GM04504 (cell line): ENCODE measurements at places on chromosomes 6 and 20.

DNA sequence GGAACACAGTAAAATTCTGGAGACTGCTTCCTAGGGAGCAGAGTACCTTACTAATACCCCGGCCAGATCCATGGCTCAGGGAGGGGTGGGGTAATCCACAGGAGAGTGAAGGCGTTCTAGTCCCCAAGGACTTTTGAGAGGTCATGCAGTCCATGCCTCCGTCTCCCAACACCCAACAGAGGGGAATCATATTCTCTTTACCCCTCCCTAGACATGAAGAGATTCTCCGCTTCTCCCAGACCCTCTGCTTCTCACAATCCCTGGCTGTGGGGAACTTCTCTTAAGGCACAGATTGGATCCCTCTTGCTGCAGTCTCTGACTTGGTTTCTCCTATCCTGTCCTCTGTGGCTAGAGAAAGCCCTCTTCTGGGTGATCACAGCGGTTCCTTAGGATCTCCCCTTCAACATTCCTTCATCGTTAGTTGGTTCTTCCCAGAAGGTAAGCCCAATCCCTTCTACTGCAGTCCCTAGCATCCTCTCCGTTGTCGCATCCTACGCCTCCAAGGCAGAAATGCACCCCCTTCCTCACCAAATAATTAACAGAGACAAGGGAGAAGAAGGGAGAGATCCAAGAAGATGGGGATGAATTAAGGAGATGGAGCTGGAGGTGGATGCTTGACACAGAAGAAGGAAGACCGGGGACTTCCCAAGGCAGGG is 562 bp downstream of the GGT7 start:
- DNase-seq: no peak

DNA sequence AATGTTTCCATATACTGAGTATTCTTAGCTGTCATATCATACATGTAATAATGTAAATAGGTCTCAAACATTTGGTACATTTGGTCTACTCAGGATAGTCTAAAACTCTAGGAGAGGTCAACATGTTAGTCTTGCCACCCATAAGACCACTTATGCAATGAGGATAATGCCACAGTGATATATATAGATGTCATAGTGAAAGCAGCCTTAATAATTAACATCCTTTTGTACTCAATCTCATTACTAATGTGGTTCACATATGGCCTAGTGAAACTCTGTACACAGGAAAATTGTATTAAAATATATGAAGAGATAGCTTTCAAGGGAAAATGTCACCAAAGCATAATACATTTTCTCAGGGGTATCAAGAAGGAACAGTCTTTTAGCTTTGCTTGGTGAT is 577.9 kb downstream of the TFAP2B start:
- DNase-seq: no peak

DNA sequence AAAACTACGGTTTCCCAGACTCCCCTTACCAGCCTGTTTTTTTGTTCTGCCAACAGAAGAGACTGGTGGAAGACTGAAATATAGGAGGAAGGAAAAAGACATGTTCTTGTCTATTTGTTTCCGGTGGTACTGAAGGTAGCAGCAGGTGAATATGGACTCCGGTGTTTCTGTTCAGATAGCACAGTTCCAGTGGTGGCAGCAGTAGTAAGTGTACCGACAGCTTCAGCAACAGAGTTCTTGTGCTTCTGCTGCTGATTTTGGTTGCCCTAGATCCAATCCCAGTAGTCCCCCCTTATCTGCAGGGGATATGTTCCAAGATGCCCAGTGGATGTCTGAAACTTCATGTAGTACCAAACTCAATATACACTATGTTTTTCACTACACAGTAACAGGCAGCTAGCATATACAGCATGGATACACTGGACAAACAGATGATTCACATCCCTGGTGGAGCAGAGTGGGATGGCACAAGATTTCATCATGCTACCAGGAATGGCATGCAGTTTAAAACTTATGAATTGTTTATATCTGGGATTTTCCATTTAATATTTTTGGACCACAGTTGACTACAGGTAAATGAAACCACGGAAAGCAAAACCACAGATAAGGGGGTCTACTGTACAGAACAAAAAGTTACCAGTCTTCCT is 301.8 kb downstream of the BTBD9 start:
- DNase-seq: peak; percentile 42

GRCh38 chr20:343107-343506 is 3.8 kb upstream of the NRSN2 start:
- DNase-seq: no peak

DNA sequence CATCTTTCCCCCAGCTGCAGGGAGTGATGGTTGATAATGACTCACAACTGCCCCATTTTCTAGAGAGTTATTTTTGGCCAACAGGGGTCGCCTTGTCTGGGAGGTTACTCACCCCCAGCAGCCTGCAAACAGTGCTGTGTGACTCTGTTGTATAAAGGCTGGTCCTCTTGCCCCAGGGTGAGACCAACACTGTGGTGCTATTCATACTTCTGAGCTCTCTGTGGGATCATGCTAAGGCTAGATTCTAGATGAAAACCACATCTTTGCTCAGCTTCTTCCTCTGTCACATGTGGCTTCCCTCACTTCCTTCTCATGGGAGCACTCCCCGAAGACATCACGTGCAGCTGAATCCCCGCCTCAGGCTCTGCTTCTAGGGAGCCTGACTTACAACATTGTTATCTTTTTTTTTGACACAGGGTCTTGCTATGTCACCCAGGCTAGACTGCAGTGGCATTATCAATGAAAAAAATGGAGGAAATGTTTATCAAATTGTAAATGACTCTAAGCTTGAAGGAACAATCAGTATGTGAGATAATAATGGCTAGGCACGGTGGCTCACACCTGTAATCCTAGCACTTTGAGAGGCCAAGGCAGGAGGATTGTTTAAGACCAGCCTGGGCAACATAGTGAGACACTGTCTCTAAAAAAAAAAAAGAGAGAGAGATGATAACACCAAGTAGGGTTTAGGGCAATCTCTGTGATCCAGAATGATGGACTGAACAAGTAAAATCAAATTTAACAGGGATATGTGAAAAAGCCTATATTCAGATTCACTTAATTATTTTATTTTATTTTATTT is 55.7 kb upstream of the SLC23A2 start:
- no peak for DNase-seq

DNA sequence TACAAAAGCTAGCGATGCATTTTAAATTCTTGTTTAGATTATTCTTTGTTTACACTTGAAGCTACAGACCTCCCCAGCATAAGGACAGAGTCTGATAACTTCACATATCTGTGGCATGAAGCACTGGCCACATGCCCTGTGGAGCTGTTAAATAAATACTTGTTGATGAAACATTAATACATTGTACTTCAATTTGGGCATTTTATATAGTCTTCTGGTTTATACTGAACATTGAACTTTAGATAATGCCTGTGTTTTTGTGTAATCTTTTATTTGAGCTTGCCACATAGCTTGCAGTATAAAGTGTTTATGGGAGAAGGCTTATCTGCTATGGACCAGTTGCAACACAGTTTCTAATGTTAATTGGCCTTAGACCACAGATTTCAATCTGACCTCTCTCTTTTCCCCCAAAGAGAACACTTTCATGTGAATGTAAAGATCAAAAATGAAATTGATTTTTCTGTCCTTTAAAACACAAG is 48.2 kb downstream of the FRK start:
- no peak for DNase-seq

GRCh38 chr6:34243901-34244884 is 4.6 kb downstream of the SMIM29 start:
- peak; percentile 85 for DNase-seq

- no peak for DNase-seq
These were observed 50.5 kb downstream of the EYA4 start for GRCh38 chr6:133291671-133292070.

- DNase-seq: no peak
These were observed 26.5 kb downstream of the PCK1 start for GRCh38 chr20:57587278-57587988.

GRCh38 chr6:3231247-3232016 is 4.0 kb upstream of the TUBB2B start:
- DNase-seq: no peak

- DNase-seq: no peak
These were observed 8.4 kb downstream of the PAX1 start for GRCh38 chr20:21713901-21714296.

DNA sequence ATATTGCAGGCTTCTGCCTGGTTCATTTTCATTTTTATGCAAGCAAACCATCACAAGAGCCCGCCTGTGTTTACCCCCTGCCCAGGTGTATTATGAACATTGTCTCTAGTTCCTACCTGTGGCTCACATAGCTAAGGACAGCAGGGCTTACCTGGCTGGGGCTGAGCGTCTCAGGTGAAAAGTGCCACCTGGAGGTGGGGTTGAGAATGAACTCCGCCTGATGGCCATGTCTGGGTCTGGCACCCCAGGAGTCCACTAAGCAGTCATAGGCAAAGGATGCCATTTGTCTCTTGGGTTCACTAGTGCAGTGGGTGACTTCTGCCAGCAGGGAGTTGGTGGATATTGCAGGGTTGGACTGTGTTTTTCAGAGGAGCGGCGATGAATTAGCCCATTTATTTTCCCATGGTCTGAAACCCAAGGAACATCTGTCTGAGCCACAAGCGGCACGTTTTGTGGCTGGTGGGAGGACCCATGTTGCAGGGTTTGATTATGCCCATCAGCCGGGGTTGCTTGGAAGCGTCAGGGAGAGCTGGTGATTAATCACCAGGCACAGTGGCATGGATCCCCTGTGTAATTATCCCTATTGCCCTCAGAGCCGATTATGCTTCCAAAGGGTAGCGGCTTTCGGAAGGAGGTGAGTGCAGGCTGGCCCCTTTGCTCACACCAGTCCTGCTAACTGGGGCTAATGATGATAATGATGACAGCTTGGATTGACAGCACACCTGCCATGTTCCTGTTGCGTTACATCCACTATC is 92.1 kb downstream of the CDH26 start:
- no peak for DNase-seq

- DNase-seq: peak; percentile 33
These were observed 19.4 kb upstream of the RCAN2 start for GRCh38 chr6:46510651-46511050.

GRCh38 chr6:30810813-30811339 is 66.5 kb upstream of the IER3 start:
- DNase-seq: no peak

- no peak for DNase-seq
These were observed 193.3 kb upstream of the PLCB4 start for GRCh38 chr20:8875586-8875985.

DNA sequence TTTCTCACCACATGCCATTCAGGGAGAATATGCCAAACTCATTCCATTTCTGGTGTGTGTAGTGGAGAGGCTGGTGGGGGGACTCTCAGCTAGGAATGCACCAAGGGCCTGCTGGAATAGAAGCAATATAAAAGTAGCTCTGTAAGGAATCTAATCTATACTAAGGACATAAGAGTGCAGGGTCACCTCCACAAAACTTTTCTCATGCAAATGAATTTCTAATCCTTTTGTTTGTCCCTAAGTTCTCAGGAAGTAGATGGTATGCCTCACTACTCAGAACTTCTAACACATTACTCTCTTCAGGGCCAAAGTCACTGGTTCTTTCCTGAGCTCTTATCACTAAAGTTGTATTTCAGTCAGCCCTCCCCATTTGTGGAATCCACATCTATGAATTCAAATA is 427.2 kb downstream of the C6orf118 start:
- no peak for DNase-seq

DNA sequence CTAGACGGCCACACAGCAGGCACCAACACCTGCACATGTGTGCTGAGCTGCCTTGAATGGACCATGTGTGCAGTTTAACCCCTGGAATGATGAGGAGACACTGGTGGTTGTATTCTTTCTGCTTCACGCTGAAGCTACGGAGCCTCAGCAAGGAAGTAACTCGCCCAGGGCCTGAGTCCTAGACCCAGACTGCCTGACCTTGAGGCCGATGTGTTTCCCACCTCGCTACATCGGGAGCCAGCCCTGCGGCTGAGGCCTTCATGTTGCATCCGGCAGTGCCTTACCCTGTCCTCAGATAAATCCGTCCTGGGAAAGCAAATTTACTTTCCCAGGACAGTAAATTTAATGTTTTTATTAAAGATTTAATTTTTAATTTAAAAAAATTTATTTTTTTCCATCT is 110.0 kb upstream of the MTHFD1L start:
- DNase-seq: no peak

- DNase-seq: no peak
These were observed 23.5 kb upstream of the SMIM29 start for GRCh38 chr6:34272013-34272926.

- peak; percentile 60 for DNase-seq
These were observed 127.5 kb upstream of the COL21A1 start for GRCh38 chr6:56374841-56375369.

DNA sequence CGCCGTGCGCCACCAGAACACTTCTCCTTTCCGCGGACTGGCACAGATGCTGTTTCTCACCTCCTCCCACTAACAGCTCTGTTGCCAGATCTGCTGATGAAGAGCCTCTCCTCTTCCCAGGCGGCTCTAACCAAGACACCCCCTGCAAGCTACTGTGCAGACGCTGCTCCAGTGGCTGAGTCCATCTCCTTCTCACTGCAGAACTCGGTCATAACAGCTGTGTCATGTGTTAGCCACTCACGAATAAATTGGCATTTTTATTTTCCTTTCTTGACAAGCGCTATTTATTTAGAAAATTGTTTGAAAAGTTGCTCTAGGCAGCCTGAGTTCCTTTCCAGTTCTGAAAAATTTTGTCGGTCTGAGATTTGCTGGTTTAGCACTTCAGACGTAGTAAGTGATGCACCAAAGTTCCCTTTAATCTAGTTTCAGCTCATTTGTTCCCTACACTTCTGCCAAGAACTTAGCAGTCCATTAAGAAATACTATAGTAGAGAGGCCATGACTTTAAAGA is 12.8 kb upstream of the PLEKHG1 start:
- DNase-seq: no peak

DNA sequence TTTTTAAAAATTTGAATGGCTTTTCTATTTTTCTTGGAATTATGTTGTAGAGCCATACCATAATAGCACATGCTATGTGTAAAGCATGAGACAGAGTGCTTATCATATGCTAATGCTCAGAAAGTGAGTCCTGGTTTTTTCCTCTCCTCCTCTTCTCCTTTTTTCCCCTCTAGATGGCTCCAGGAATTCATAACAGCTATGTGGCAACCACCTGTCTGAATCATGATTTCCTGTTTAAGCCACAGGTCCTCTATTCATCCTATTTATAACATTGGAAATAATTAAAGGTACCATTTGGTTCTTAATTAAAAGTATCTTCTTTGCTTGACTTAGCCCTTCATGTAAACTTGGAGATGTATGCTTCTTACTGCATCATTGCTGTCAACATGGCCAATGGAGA is 260.0 kb upstream of the MAP3K7 start:
- DNase-seq: no peak

- peak; percentile 98 for DNase-seq
These were observed 9.6 kb downstream of the DYNLRB1 start for GRCh38 chr20:34525709-34526416.

DNA sequence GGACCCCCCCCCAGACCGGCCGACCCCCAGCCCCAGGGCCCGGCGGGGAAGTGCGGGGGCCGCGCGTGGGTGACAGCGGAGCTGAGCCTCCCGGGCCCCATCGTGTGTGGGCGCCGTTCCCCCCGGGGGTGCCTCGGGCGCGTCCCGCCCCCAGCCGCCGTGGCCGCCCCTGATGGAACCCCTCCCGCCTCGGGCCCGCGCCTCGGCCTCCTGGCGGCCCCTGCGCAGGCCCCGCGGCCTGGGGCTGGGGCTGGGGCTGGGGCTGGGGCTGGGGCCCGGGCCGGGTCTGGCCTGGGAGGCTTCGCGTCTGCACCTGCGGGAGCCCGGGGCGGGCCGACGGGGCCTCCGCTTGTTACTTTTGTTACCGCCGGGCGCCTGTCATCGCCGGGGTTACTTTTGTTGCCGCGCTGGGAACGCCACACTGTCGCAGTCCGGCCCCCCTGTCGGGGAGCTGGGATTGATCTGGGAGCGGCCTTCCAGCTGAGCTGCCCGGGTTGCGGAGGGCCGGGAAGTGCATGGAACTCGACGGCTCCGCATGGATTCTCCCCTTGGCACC is 598 bp downstream of the OGFR start:
- no peak for DNase-seq
